CD4-positive, alpha-beta T cell treated with Interleukin-15 for 1 hour (primary cell): ENCODE measurements at places on chromosomes 5 and 9.

GRCh38 chr9:5982317-5982716 lies 33.1 kb downstream of the RANBP6 start:
- no peak for DNase-seq

- DNase-seq, result no peak
Observed at GRCh38 chr5:141694479-141694878, 12.4 kb upstream of the ARAP3 start.

- no peak for DNase-seq
Observed at GRCh38 chr9:113219186-113219936, 1.7 kb downstream of the FKBP15 start.

- no peak for DNase-seq
Observed at GRCh38 chr5:95591490-95591901, 28.4 kb upstream of the GPR150 start.

DNA sequence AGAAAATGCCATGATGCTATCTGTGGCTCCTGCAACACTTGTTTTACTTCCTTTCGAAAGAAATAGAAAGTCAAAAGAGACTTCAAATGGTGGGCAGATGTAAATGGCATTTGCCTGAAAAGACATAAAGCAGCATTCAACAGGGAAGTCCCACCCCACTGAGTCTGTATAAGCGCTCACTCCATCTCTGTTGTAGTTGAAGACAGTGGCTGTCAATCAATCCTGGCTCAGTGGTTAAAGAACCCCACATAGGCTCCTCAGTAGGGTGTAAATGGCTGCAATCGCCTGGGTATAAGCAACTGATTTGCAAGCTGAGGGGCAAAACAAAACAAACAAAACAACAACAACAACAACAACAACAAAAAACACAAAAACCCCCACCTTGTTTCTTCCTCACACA lies 158.7 kb downstream of the EFNA5 start:
- no peak for DNase-seq

GRCh38 chr5:59767211-59767605 lies 126.3 kb downstream of the PDE4D start:
- no peak for DNase-seq

- no peak for DNase-seq
Observed at GRCh38 chr5:158124606-158125316, 265.8 kb upstream of the CLINT1 start.

- DNase-seq, result no peak
Observed at GRCh38 chr9:128523199-128523925, 18.8 kb downstream of the GLE1 start.

GRCh38 chr5:171673328-171673727 lies 112.3 kb upstream of the SMIM23 start:
- DNase-seq, result no peak

- DNase-seq, result no peak
Observed at GRCh38 chr5:77180167-77181081, 30.1 kb upstream of the PDE8B start.

DNA sequence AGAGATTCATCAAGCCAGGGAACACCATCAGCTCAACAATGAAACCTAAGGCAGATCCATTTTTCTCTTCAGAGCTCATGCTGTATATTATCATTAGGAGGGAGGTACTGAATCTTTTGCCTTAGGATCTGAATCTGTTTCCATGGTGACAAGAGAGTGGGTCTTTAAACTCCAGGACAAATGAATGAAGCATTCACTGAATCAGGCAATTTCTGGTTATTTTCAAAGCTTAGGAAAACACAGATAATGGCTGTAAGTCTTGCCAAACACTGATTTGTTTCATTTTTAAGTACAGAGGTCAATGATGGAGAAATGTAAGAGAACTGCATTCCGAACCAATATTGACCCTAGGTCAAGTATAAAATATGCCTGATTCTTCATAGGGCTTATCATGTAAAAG lies 84.9 kb downstream of the GNA14 start:
- no peak for DNase-seq

DNA sequence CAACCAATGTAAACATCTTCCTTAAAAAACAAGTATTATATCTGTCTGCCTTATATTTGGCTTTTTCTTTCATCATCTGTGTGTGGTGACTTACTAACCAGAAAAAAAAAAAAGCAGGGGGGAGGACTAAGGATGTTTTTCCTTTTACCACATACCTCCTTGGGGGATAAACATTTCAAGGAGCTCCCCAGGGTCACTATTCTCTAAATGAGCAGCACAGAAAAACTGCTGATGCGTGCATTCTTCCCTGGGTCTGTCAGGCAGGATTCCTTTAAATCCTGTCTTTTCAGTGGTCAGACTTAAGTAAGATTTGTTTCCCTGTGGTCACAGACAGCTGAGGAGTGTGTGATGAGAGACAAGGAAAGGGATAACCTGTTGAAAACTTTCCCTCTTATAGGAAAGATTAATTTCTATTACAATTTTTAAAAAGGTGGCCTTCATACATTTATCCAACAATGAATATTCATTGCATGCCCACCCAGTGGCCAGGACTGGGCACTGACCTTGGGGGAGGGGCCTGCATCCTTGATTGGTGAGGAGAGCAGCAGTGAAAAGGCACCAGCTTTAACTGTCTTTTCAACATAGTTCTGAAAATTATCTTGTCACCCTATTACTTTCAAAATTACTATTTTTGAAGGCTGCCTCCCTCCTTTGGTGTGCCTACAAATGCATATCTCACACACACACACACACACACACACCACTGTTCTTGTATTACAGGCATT lies 123.1 kb downstream of the TLE4 start:
- no peak for DNase-seq

- DNase-seq, result no peak
Observed at GRCh38 chr5:30131-30530, 61.8 kb upstream of the PLEKHG4B start.

DNA sequence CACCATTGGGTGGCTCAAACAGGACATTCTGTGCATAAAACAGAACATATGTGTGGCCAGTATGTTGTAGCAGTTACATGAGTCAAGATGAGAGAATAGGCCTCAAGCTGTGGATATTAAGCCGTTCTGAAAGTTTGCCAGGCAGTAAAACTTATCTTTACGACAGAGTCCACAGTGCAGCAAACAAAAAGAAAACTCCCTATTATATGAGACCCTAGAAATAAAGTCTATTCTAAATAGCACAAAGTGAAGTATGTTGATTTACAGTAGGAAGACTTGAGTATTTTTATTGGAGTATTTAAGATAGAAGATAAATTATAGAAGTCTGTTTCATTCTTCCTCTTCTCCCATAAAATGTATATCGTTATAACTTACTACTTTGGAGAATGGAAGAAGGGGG lies 271.5 kb downstream of the ADGRV1 start:
- DNase-seq, result no peak

DNA sequence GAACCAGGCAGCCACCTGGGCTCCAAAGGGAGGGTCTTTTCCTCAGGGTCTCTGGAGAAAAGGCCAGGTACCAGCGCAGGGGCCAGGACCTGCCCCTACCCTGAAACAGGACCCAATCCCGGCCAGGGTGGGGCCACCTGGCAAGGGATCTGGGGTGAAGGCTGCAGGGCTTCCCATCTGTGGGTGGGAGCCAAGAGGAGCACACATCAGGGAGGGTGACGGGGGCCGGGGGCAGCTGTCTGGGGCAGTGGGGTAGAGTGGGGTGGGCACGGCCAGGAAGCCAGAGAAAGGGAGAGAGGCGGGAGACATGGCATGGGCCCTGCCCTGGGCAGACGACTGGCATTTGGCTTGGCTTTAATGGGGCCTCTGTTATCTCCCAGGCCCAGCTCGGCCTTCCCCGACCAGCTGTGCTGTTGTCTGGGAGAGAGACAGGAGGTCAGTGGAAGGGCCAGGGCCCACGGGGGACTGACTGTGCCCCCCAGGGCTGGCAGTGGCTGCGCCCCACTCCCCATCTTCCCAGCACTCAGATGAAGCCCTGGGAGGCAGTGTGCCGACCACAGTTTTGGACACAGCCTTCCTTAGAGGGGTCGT lies 57.2 kb upstream of the RNF130 start:
- no peak for DNase-seq

DNA sequence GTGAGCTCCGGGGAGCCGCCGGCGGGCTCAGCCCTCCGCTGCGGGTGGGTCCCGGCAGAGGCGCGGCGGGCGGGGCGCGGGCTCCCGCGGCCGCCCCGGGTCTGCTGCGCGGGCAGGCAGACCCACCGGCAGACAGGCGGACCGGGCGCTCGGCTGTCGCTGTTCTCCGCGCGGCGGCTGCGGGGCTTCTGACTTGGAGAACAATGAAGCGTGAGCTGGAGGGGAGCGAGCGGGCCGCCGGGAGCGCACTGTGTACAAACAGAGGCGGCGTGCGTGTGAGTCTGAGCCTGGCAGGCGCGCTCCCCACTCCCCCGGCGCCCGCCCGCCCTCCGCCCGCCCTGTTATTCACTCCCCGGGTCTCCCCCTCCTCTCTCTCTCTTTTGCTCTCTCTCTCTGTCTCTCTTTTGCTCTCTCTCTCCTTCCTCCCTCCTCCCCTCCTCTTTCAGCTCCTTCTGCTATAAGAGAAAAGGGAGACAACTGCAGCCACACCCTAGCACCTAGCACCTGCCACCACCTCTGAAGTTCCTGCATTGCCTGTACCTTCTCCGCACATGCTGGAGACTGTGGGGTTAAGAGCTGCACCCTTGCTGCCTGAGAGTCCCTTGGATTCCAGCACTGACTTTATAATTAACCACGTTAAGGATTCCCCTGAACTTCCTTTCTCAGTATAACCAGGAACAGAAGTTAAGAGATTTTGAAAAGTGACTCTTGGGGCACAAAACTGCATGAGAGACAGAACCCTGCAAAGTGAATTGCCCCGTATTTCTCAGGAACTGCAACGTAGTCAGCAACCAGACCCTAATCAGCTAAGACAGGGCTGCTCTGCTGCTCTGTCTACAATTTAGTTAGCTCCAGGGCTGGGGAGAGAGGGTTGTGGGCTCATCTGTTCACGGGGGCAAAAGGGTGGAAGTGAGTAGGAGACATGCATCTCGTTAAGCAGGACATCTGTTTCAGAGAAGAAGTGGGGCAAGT lies at the start of gene EDIL3:
TSS of gene EDIL3 (minus strand) at position 277 of the 972 bp plus-strand sequence. CDS start 506 bp downstream, outside the sequence.
- DNase-seq, result no peak

- DNase-seq, result no peak
Observed at GRCh38 chr9:36317766-36318165, 59.5 kb upstream of the GNE start.

DNA sequence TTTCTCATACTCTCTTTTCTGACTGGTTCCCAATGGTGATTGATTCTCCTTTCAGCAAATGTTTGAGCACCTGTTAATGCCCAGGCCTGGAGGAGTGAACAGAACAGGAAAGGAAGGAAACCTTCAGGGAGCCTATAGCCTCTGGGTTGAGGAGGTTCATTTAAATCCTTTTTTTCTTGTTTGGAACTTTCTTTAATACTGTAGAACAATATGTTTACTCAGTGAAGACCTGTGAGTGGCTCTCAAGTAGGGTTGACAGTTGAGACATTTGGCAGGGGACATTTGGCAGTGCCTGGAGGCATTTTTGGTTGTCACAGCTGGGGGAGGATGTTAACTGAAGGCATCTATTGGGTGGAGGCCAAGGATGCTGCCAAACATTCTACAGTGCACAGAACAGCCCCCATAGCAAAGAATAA lies 6.1 kb upstream of the FAM120AOS start:
- no peak for DNase-seq
